T-cell (primary cell): ENCODE measurements at places on chromosomes 2 and 18.
A peak's percentile ranks its signal among the peaks of the same experiment; 100 is the strongest.

- H3K27me3 ChIP-seq = no peaks in the 10 kb centered on the region
- no peaks in the 10 kb centered on the region for H3K4me1 ChIP-seq
- DNase-seq = no peak
- no peak overlapping the region for H3K4me3 ChIP-seq
- H3K36me3 ChIP-seq = no peaks in the 10 kb centered on the region
- H3K27ac ChIP-seq = no peak overlapping the region
These were observed 109.7 kb downstream of the CLIP4 start for GRCh38 chr2:29224693-29225551.

DNA sequence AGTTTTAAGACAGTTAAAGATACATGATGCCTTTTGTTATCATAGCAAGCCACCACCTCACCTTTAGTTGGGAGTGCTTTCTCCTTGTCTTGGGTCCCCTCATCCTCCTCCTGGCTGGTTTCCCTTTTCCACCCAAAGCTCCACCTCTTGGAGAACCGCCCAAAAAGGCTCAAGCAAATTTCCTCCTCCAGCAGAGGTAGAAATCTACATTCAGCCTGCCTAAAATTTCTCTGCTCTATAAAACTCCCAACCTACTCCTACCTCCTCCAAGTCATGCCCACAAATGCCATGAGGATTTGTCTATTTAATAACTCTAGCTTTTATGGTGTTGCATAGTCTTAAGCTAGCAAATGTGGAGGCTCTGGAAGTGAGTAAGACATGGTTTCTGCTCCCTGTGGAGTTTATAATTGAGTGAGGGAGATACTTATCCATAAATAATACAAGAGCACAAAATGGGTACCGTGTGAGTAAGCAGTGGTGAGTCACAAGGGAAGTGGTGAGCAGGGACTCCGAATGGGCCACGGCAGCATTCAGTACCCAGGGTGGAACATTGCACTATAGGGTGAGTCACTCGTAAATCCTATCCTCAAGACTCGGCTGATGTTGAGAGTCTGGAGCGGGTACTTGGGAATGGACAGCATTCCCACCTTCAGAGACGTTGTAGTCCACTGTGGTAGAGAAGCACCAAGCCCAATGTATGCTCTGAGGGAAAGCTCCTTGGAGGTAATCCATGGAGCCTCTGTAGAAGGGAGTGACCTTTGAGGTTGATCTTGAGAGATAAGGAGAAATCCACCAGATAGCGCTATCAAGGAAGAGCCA is 146.3 kb downstream of the RTN4 start:
- peaks cover 3% of the 10 kb centered on the region for H3K4me1 ChIP-seq
- H3K36me3 ChIP-seq = no peaks in the 10 kb centered on the region
- H3K27ac ChIP-seq = no peak overlapping the region
- no peak for DNase-seq

DNA sequence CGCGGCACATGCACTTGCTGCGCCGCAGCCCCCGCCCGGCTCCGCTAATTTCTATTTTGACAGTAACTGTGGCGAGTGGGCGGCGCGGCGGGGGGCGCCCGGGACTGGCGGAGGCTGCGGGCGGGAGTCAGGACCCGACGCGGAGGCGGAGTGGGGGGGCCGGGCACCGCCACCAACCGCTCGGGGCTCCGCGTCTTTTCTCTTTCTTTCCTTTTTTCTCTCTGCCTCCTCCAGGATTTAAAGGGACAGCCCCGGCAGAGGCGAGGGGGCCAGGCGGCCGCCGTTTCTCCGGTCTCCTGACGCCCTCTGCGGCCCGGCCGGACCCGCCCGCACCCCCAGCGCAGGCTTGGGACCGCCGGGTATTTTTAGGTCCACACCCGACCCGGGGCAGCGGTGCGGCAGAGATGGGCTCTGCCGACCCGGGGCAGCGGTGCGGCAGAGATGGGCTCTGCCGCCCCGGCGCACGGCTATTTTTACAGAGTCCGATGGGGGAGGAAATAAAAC is 460 bp upstream of the ZBTB7C start:
- H3K27me3 ChIP-seq = peaks cover 27% of the 10 kb centered on the region
- H3K4me1 ChIP-seq = no peaks in the 10 kb centered on the region
- peak overlapping the region; percentile 41 for H3K4me3 ChIP-seq
- H3K27ac ChIP-seq = no peak overlapping the region
- no peaks in the 10 kb centered on the region for H3K36me3 ChIP-seq

GRCh38 chr2:233346930-233347329 is 7.4 kb upstream of the DGKD start:
- no peak for DNase-seq
- no peak overlapping the region for H3K27ac ChIP-seq
- H3K4me1 ChIP-seq = peaks cover 3% of the 10 kb centered on the region
- H3K36me3 ChIP-seq = no peaks in the 10 kb centered on the region
- H3K4me3 ChIP-seq = no peak overlapping the region

- no peak overlapping the region for H3K4me3 ChIP-seq
- H3K36me3 ChIP-seq = no peaks in the 10 kb centered on the region
- no peaks in the 10 kb centered on the region for H3K27me3 ChIP-seq
- H3K27ac ChIP-seq = no peak overlapping the region
- no peaks in the 10 kb centered on the region for H3K4me1 ChIP-seq
- no peak for DNase-seq
These were observed 19.0 kb downstream of the CROCC2 start for GRCh38 chr2:240925191-240925567.
